PC-3 (cell line): ENCODE measurements at places on chromosomes 5 and 9.

GRCh38 chr9:134435550-134436378, 109.5 kb downstream of the RXRA start:
- DNase-seq: no peak

DNA sequence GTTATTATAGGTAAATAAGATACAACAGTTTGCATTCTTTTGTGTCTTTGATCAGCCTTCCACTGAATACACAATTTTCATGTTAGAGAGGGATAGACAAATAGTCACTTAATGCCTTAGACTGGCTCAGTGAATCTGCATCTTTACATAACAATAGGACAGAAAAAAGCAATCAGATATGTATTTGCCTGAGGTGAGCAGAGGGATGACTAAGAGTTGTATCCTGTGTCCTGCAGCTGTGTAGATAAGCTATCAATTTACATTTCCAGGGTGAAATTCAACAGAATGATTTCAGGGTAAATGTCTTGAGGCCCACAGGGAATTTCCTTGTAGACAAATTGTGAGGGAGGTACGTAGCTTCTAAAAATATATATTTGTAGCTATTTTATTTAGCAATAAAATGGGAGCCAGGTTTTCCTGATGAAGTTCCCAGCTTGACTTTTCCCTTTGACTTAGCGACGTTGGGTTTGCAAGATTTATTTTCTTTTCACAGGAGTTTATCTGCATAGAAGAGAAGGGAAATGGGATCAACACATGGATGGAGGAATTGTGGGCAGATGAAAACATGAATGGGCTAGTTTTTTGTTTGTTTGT, 586.1 kb upstream of the CDH6 start:
- DNase-seq: peak; percentile 19

GRCh38 chr5:65837139-65837538, 89.2 kb upstream of the ERBIN start:
- peak; percentile 38 for DNase-seq

DNA sequence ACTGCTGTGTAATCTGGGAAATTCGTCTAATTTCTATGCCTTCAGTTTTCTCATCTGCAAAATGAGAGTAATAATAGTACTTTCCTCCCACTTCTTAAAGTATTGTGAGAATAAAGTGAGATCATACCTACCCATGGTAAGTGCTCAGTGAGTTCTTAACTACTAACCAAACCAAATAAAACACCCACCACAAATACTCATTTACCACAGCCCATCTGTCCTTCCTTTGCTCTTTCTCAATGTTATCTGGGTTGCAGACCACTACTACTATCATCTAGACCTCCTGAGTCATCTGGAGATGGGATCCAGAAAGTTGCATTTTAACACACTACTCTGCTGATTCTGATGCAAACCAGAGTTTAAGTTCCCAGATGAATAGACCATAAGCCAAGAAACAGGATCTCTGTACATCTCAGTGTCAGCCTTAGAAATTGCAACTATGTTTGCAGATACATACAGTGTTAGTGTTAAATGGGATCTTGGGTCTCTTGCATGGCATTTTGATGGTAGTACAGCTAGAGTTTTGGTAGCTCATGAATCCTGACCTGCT, 105.4 kb upstream of the ATP10B start:
- DNase-seq: no peak

DNA sequence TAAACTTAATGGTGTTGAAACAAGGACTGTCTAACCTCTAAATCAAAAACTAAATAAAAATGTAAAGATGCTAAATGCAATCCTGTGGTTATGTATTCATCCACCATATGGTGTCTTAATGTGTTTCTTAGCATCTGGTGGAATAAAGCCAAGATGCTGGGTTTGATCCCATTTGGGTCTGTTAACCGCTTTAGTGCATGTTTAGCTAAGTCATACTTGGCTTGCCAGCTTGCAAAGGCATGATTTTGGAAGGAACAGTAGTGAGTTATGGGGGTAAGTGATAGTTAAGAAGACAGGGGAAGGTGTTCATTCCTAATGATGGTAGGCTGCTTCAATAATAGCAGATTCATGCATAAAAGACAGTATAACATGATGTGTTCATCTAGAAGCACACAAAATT, 139.0 kb upstream of the SLC27A6 start:
- no peak for DNase-seq

DNA sequence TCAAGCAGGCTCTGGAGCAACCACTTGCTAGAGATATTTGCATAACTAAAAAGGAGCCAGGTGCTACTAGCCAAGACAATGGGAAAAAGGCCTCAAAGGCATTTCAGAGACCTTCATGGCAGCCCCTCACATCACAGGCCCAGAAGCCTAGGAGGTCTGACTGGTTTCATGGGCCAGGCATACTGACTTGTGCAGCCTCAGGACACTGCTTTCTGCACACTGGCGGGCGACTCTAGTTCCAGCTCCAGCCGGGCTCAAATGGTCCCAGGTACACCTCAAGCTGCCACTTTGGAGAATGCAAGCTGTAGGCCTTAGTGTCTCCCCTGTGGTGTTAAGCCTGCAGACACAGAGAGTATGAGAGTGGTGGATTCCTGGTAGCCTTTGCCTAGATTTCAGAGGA, 27.1 kb downstream of the COX7C start:
- DNase-seq: no peak

GRCh38 chr5:38799556-38800377, 46.0 kb upstream of the OSMR start:
- no peak for DNase-seq

- DNase-seq: no peak
Observed at GRCh38 chr5:32735512-32735911, 24.4 kb downstream of the NPR3 start.

- DNase-seq: peak; percentile 6
Observed at GRCh38 chr9:6426117-6426516, 13.1 kb downstream of the UHRF2 start.

- DNase-seq: no peak
Observed at GRCh38 chr5:173680660-173681242, 64.3 kb upstream of the BOD1 start.

DNA sequence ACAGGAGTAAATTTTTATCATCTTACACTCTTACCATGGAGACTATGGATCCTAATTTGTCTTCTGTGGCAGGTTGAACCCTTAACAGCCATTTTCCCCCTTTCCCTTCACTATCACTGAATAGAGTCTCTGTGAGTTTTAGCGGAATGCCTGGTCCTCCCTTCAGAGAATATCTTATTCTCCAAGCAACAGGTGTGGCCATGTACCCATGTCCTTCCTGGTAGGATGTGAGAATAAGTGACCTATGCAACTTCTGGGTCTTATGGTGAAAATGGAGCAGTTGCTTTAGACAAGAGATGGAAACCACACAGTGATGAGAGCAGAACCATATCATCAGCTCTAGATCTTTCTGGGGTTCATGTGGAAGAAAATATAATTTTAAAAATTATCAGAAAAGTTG, 312.6 kb downstream of the MCTP1 start:
- DNase-seq: no peak

GRCh38 chr5:170363671-170364070, 25.5 kb downstream of the KCNMB1 start:
- no peak for DNase-seq

GRCh38 chr9:70066874-70067273, 23.2 kb downstream of the MAMDC2 start:
- no peak for DNase-seq

- peak; percentile 10 for DNase-seq
Observed at GRCh38 chr5:36948650-36949049, 72.1 kb downstream of the NIPBL start.

- DNase-seq: no peak
Observed at GRCh38 chr5:176540476-176540899, 3.3 kb upstream of the RNF44 start.

DNA sequence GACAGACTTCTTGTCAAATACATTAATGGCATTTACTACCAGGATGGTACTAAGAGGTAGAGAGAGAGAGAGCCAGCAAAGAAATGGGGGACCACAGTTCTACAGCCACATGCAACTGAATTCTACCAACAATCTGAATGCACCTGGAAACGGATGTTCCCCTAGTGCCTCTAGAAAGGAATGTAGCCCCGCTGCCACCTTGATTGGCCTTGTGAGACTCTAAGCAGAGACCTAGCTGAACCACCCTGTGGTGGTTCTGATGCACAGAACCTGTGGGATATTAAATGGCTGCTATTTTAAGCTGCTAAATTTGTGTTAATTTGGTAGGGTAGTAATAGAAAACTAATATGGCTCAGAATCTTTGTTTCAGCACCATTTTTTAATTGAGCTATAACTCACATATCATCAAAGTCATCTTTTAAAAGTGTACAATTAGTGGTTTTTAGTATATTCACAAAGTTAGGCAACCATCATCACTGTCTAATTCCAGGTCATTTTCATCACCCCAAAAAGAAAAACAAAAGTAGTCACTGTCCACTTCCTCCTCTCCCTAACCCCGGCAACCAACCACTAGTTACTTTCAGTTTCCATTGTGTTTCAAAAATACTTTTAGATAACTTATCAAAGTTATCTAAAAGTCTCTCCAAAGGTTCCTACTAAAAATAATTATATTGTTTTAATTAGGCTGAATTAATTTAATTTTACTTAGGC, 51.7 kb downstream of the CPLANE1 start:
- DNase-seq: no peak

DNA sequence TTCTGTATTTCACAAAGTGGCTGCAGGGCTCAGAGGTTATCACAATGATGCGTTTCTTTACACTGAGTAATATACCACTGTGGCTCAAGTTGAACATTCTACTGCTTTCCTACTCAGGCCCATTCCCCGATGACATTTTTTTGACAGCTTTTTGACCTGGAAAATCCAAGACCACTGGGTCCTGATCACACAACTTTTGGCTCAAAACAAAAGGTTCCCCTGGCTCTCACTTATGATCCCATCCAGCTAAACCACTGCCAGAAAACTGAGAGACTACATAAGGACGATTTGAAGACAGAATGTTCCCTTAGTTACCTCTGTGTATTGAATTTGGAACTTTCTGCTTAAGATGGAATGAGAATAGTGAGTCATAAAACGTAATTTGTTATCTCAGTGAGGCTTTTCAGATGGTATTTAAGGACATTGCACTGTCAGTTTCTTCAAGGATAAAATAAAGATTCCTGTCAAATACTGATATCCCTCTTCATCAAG, 78.0 kb upstream of the FBXL7 start:
- DNase-seq: no peak

- DNase-seq: no peak
Observed at GRCh38 chr5:28216939-28217360, 1178.6 kb upstream of the CDH9 start.

DNA sequence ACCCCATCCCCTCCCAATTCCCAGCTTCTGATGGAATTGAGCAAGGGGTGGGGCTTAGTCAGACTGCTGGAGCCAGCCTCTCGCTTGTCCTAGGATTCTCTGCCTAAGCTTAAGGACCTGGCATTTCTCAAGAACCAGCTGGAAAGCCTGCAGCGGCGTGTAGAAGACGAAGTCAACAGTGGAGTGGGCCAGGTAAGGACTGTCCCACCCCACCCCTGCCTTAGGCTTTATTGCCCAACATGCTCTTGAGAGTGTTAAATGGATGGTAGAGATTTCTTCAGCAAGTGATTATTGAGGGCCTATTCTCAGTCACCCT, 1.1 kb downstream of the SLC35A4 start:
- no peak for DNase-seq

- DNase-seq: no peak
Observed at GRCh38 chr5:132464156-132464939, 26.2 kb downstream of the IRF1 start.

- no peak for DNase-seq
Observed at GRCh38 chr5:116440457-116441001, 134.1 kb downstream of the SEMA6A start.

GRCh38 chr5:135364421-135365262, 34.4 kb downstream of the MACROH2A1 start:
- DNase-seq: peak; percentile 21

GRCh38 chr5:135156337-135156714, 122.3 kb upstream of the PITX1 start:
- DNase-seq: no peak

DNA sequence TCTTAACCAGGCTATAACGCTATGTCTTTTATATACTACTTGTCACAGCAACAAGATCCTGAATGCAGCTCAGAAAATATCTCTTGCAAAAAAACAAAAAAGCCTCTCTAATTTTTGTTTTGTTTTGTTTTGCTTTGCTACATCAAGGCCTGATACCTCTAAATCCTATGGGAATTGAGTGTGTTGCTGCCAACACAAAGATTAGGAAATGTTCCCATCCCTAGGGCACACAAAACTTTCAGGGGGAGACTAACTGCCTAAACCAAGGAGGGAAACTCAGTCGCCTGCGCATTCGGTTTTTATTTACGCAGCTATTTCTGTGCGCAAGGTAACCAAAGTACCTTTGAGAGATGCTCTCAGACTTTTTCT, 1.7 kb downstream of the SSBP2 start:
- DNase-seq: no peak

DNA sequence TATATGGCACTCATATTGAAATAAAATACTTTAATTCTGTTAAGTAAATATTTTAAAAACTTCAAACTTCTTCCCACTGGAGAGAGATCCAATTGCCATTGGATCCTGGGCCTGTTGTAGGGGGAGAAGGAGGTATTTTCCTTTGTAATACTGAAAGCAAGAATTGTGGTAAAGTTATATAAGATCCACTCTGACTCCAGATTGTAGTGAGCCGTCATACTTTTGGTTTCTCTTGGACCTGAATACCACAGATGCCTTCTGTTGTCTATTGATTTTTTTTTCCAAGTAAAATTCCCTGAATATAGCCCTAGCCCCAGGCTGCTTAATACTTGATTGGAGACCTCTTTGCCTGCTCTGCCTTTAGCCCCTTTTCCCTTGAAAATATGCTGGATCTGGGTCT, 86.9 kb downstream of the ATG10 start:
- DNase-seq: no peak

DNA sequence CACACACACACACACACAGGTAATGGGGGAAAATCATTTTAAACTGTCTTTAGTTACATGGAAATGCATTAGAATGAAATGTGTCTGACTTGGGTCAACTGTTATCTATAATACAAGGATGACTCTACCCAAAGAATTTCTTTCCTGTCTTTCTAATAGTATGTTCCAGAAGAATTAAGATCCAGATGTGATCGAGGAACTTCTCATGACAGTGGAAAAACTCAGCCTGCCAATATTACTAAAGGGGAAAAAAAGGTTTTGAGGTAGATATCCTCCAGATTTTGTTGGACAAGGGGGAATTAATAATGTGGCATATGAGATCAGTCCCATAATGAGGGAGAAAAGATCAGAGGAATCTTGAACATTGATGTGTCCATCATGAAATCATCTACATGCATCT, 190.6 kb upstream of the MAP3K1 start:
- DNase-seq: no peak

DNA sequence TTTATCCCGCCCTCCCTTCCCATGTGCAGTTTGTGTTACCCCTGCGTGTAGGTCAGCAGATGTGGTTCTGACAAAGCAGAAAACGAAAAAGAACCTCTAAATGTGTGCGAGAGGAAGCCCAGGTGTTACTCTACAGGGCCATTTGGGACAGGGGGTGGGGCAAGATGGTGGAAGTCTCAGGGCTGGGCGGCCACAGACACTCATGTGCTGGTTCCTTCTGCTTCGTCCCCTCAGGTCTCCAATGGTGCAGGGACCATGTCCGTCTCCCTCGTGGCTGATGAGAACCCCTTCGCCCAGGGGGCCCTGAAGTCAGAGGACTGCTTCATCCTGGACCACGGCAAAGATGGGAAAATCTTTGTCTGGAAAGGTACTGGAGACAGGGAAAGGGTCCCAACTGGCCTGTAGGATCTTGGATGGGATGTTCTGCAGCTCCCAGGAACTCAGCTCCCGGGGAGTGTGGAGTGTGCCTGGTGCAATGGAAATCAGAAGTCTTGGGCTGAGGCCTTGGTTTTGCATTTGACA, 49.0 kb downstream of the GSN start:
- no peak for DNase-seq

GRCh38 chr9:136931611-136932130, 12.9 kb downstream of the FBXW5 start:
- no peak for DNase-seq

- DNase-seq: no peak
Observed at GRCh38 chr5:7494481-7495130, 98.7 kb downstream of the ADCY2 start.
